ENCODE measurements at places on chromosomes 6 and 20.

- no peak for DNase-seq
These were observed 121.2 kb downstream of the CD109 start for GRCh38 chr6:73817253-73817652.

GRCh38 chr6:34317882-34318498, 69.2 kb upstream of the SMIM29 start:
- DNase-seq: no peak

DNA sequence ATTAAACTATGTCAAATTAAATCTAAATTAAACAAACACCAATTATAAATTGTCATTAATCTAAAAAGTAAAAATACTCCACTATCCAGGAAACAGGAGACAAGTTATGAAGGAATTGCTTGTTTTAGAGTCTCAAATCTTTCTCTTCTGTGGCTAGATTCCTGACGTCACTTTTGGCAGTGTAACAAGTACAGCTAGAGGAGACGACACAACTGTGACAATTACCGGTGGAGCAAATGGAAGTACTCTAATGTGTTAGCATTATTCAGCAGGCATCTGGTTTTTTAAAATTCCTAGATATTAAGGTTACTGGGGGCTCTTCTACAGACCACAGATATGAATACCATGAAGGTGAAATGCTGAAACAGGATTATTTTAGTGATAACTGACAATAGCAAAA, 1042.7 kb downstream of the EPHA7 start:
- DNase-seq: no peak

DNA sequence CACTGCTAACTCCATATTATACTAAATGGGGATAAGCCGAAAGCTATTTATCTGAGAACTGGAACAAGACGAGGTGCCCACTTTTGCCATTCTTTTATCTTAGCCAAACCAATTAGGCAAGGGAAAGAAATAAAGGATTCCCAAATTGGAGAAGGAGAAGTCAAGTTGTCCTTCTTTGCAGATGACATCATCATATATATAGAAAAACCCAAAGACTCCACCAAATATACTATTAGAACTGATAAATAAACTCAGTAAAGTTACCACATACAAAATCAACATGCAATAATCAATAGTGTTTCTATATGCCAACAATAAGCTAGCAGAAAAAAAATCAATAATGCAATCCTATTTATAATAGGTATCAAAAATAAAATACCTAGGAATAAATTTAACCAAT, 570.3 kb upstream of the EPHA7 start:
- DNase-seq: no peak

DNA sequence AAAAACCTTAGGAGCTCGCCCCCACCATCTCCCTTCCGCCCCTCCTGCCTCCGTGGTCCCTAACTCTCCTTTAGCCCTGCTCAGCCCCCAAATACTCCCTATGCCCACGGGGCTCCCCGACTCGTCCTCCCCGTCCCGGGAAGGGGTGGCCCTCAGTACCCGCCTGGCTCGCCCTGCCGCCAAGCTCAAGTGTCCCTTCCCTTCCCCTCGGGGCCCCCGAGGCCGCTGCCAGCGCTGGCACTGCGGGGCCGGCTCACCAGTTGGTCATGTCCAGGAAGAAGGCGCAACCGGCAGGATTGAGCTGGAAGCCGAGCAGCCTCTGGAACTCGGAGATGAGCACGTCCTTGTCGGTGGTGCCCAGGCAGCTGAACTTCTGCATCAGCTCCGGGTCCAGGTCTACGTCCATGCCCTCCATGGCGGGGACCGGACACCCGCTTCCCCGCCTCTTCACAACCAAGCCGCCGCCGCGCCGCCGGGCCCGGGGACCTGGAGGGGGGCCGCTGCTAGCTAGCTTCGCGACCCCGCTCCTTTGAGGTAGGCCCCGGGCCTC, 303 bp downstream of the ILRUN start:
- no peak for DNase-seq

DNA sequence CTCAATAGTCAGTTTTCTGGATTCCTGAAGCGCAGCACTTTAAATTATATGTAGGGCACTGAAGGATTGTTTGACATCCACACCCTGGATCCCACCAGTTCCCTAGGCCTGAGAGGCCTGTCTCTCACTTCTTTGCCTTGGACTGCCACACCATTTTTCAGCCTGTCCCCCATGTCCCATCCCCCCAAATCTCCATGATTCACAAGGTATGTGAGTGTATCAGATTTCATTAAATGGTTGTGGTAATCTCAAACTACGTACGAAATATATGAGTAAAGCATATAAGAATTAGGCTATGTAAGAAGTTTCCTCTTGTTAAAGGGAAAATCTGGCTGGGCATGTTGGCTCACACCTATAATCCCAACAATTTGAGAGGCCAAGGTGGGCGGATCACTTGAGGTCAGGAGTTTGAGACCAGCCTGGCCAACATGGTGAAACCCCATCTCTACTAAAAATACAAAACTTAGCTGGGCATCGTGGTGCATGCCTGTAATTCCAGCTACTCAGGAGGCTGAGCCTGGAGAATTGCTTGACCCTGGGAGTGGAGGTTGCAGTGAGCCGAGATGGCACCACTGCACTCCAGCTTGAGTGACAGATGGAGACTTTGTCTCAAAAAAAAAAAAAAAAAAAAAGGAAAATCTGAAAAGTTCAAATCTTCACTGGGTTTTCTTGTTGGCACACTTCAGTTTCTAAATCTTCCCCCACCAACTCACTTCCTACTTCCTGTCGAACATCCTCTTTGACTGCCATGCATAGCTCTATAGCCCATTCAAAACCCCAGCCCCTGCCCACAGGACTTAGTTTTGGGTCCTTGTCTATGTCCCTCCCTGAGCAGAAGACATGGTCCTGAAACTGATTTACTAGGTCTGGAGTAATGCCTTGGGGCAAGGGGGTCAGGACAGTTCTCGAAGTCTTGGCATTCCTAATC, 97.3 kb upstream of the SHLD1 start:
- no peak for DNase-seq

GRCh38 chr6:46022106-46022948, 6.7 kb upstream of the CLIC5 start:
- DNase-seq: no peak

DNA sequence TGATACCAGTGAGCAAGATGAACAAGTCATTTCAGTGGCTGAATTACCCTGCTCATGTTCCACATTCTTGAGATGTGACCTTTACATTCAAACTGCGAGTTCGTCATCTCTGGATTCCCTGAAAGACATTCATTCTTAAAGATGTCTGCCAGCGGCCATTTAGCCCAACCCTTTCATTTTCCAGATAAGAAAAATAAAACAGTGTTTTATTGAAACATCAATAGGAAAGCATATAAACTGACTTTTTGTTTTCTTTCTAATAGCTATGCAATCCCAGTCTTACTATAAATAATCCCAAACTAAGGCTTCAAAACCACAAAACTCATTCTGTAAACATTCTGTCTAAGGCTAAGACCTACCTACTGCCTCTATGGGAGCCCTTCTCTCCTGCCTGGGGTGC, 134.0 kb downstream of the SAMD5 start:
- DNase-seq: no peak

- no peak for DNase-seq
These were observed 54.6 kb downstream of the MAN1A1 start for GRCh38 chr6:119294984-119295383.

GRCh38 chr6:84442208-84442607, 214.8 kb upstream of the CEP162 start:
- no peak for DNase-seq

- no peak for DNase-seq
These were observed 50.9 kb downstream of the DTD1 start for GRCh38 chr20:18638768-18639167.

GRCh38 chr20:45191926-45192325, 14.9 kb upstream of the SEMG1 start:
- no peak for DNase-seq

DNA sequence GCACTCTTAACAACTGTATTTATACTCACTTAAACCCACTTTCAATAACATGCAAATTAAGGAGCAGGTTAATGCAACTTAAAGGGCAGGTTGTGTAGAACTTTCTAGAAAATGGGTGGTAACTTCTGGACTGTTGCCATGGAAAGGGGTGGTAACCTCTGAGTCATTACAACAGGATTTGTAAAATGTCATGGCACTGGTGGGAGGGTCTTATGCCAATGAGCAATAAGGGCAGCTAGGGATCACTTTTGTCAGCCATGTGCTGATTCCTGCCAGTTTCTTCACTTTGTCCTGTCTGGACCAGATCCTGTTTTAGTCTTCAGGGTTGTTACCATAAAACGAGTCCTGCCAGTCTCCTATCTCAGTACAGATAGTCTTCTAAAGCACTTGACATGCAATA, 560.5 kb upstream of the PTCHD4 start:
- no peak for DNase-seq

DNA sequence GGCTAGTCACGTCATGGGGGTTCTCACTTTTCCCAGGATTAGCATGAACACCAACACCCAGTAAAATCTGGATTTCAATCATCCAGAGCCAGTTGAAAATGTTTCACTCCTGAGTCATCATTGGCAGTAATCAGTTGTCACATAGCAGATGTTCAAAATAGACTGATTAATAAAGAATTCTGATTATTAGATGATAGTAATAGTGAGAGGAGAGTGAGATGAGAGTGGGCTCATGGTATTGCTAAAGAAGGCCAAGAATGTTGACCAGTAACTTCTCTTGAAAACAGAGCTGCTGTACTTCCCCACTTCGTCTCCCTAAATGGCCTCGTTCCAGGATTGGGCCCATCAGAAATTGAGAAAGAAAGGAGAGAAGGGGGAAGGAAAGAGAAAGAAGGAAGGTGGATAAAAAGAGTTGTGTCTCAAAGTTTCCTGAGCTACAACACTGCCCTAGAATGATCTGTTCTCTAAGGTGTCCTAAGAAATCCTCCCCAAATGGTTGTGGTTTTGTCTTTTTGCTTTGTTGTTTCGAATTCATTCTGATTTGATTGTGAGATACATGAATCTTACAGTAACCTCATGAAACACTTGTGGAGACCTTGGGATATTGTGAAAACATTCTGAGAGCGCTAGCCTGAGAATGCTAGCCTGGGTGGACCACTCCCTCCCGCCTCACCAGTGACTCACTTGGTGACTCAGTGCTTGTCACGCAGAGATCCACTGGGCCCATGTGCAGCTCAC, 502.2 kb upstream of the JARID2 start:
- DNase-seq: peak; percentile 42

GRCh38 chr6:169115632-169116031, 138.0 kb downstream of the THBS2 start:
- DNase-seq: no peak

DNA sequence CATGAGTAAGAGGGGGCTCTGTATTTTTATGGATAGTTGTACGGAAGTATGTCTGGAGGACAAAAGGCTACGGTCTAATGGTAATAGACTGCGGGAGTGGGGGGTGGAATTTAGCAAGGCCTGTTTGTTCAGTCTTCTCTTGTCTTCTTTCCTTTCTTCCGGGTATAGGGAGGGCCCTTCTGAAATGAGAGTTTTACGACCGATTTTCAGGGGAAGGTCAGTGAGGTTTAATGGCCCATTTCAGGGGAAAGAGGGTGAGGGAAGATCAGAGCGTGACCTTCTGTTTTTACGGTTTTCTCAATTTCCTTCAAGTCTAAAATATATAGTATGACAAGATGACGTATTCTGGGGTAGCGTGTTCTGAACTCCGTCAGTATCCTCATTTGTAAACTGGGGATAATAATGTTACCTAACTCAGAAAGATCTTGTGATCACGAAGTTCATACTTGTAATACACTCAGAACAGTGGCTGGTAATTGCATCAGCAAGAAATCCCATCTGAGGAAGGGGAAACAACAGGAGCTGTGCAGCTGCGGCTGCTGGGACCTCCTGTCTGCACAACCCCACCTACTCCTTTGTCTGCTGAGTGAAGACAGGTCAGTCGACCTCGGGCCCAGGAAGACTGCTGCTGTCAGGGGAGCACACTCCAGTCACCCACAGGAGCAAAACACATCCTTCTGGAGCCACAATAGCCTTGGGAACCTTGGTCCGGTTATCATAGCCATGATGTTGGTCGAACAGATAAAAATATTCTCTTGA, 90.4 kb downstream of the MAP3K7 start:
- no peak for DNase-seq

- DNase-seq: no peak
These were observed 80.1 kb downstream of the AIG1 start for GRCh38 chr6:143140767-143141166.

DNA sequence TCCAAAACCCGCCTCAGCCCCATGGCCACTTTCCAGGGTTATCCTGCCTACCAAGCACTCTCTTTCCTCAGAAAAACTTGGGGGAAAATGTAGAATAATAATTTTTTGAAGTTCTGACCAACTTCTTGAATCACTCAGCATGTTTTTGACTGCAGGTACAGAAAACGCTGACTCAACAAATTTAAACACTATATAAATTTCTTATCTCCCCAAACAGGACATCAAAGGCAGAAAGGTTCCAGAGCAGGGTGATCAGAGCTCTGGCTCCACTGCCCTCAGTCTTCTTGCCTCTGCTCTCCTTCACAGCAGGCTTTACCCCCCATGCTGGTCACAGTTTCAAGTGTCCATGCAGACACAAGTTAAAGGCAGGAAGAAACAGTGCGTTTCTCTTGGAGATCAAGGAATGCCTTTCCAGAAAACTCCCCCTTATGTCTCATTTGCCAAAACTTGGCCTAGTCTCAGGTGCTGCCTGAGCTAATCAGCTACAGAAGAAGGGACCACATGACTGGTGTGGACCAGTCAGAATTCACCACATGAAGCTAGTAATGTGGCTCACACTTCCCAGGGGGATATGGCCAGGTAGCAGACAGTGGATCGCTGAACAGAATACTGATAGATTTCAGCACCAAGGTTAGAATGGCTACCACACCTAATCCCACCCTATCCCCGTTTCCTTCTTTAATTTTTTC, 24.4 kb upstream of the SLC17A3 start:
- DNase-seq: no peak

DNA sequence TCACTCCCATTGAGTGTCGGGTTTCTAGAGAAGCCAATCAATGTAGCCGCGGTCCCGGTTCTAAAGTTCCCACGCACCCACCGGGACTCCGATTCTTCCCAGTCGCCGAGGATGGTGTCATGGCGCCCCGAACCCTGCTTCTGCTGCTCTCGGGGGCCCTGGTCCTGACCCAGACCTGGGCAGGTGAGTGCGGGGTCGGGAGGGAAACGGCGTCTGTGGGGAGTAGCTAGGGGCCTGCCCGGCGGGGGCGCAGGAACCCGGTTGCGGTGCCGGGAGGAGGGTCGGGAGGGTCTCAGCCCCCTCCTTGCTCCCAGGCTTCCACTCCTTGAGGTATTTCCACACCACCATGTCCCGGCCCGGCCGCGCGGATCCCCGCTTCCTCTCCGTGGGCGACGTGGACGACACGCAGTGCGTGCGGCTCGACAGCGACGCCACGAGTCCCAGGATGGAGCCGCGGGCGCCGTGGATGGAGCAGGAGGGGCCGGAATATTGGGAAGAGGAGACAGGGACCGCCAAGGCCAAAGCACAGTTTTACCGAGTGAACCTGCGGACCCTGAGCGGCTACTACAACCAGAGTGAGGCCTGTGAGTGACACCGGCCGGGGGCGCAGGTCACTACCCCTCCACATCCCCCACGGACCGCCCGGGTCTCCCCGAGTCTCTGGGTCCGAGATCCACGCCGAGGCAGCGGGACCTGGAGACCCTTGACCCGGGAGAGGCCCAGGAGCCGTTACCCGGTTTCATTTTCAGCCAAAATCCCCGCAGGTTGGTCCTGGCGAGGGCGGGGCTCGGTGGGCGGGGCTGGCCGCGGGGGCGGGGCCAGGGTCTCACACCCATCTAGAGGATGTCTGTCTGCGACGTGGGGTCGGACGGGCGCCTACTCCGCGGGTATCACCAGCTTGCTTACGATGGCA, 35.2 kb upstream of the HLA-G start:
- peak; percentile 86 for DNase-seq

GRCh38 chr6:31225735-31226134, 46.2 kb downstream of the HLA-C start:
- no peak for DNase-seq

GRCh38 chr6:11683871-11684270, 94.7 kb downstream of the ADTRP start:
- no peak for DNase-seq

GRCh38 chr6:36073587-36073986, 46.0 kb downstream of the MAPK14 start:
- no peak for DNase-seq
